ENCODE measurements at places on chromosomes 4 and X.
A peak's percentile ranks its signal among the peaks of the same experiment; 100 is the strongest.

DNA sequence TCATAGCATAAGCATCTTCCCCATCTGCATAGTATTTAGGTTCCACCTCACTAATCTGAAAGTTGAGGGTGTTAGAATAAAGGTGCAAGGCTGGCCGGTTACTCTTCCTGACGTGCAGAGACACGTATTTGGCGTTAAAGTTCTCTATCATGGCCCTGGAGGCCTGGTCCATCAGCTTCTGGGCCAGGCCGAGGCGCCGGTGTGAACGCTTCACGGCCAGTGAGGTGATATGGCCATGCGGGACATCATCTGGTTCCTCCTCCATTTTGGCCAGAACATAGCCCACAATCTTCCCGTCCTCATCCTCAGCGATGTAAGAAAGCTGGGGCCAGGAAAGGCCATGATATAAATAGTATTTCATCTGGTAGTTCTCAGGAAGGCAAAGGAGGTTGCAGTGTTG lies 425 bp downstream of the NAA11 start:
- DNase-seq: no peak

DNA sequence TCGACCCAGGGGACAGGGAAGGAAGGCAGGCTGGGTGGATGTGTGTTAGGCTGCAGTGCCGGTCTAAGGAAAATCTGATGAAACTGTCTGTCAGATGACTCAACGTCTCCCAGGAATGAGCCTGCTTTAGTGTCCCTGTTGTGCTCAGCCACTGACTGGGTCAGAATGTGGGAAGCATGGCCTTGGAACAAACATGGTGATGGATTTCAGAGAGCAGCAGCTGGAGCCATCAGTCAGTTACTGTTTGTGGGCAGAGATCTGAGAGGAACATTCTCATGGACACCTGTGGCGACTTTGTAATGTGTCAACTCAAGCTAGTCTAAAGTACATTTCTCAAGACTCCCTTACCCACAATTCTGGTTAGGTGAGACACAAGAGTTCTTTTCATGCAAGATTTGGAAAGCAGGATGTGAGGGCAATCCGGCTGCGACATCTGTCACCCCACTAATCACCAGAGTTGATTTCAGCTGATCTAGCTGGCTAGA lies 63.2 kb downstream of the ANAPC10 start:
- DNase-seq: peak; percentile 49

GRCh38 chrX:155027509-155028066 lies 944 bp downstream of the FUNDC2 start:
- DNase-seq: peak; percentile 33

GRCh38 chr4:153528705-153529485 lies 62.7 kb downstream of the TMEM131L start:
- DNase-seq: no peak

DNA sequence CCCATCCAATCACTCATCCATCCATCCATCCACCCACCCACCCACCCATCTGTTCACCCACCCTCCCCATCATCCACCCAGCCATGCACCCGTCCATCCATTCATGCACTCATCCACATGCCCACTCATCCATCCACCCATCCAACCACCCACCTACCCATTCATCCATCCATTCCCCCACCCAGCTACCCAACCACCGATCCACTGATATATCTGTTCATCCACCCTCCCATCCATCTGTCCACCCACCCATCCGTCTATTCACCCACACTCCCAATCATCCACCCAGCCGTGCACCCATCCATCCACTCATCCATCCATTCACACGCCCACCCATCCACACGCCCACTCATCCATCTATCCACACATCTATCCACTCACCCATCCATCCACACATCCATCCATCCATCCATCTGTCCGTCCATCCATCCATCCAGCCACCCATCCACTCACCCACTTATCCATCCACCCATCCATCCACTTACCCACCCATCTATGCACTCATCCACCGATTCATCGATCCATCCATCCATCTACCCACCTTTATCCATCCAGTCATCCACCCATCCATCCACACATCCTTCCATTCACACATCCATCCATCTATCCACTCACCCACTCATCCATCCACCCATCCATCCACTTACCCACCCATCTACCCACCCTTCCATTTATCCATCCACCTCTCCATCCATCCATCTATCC lies 28.4 kb downstream of the ASMTL start:
- no peak for DNase-seq

DNA sequence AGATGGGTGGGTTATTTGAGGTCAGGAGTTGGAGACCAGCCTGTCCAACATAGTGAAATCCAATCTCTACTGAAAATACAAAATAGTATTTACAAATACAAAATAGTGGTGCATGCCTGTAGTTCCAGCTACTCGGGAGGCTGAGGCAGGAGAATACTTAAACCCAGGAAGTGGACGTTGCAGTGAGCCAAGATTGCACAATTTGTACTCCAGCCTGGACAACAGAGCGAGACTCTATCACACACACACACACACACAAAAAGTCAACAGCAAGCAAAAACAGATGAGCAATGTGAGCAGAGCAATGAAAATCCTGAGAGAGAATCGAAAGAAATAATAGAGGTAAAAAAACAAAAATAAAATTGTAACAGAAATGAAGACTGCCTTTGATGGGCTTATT lies 168.8 kb downstream of the PCDH18 start:
- DNase-seq: no peak

DNA sequence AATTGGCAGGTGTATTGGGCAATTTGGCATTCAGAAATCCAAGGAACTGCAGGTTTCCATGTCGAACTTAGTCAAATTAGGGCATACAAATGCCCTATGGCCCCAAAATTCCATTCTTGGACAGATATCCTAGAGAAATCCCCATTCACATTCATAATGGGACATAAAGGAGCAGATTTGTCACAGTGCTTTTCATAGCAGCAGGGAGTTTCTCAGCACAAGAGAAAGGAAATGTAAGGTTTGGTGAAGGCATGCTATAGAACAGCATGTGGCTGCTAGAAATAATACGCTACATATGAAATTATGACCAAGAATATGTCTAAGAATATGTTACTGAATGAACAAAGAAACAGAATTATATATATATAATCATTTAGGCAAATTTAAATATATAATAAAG lies 437.5 kb upstream of the BOD1L1 start:
- DNase-seq: no peak

- DNase-seq: no peak
Observed at GRCh38 chrX:109535578-109535977, 1.1 kb upstream of the NXT2 start.

DNA sequence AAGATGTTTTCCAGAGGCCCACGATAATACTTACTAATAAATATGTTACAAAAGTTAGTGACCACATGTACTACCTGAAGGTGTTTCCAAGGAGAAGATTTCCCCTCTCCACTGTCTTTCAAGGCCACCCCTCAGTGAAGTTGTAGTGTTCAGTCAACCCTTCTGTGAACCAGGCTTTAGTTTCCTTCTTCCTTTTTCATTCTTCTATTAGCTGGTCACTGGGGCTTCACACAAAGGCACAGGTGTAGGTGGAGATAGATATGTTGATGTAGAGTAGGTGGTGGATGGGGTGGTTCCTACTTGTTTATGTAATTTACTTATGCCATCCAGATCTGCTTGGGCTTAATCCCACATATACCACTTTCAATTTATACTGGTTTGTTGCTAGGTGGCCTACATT lies 43.3 kb upstream of the ADAM29 start:
- no peak for DNase-seq

- DNase-seq: no peak
Observed at GRCh38 chr4:138039010-138039409, 203.1 kb downstream of the SLC7A11 start.

DNA sequence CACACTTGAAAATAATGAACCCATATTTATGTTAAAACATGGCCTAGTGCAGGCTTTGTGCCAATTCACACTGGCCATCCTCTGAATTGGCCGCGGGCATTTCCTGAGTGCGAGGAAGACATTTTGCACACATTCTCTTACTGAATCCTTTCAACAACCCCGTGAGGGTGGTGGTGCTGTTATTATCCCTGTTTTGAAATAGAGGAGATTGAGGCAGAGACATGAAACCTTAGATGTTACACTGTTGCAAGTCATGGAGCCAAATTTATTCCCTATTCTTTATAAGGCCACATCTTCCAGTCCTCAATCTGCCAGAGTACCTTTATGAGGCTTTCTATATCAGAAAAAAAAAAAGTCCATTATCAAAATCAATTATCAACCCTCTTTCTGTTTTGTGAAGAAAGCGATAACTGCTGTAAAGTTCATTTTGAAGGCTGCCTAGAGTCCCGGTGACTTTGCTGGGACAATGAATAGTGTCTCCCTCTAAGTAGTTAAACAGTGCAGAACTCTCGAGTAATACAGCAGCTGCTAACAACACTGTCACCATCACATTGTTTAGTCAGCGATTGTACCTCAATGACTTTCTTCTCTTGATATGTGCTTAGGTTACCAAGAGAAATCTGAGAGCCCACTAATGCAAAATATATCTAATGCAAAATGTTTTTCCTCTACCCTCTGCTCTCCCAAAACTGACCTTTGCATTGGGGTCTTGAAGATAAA lies 242.3 kb upstream of the PPARGC1A start:
- DNase-seq: no peak

DNA sequence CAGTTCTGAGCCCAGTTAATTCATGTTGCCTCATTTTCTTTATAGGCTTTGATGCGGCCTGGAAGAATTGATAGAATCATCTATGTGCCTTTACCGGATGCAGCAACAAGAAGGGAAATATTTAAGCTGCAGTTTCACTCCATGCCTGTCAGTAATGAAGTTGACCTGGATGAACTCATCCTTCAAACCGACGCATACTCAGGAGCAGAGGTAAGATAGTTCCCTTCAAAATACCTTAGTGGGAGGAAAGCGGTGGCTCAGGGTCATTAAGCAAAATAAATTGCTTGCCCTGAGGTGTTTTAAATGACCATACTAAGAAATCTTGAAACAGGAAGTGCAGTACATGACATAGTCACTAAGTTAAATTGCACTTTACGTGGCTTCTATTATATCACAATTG lies 140.6 kb upstream of the SPRY1 start:
- no peak for DNase-seq

DNA sequence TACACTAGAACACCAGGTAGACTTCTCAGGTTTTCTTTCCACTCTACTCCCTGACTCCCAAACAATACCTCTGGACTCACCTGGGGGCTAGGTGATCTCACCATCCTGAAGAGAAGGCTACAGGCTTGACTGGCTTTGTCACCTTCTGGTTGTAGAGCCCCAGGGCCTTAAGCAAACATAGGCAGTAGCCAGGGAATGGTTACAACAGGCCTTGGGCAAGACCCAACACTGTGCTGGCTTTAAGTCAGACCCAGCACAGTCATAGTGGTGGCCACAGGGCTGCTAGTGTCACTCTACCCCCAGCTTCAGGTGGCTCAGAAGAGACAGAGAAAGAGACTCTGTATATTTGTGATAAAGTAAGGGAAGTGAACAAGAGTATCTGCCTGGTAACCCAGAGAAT lies 118.1 kb upstream of the EMCN start:
- DNase-seq: no peak

DNA sequence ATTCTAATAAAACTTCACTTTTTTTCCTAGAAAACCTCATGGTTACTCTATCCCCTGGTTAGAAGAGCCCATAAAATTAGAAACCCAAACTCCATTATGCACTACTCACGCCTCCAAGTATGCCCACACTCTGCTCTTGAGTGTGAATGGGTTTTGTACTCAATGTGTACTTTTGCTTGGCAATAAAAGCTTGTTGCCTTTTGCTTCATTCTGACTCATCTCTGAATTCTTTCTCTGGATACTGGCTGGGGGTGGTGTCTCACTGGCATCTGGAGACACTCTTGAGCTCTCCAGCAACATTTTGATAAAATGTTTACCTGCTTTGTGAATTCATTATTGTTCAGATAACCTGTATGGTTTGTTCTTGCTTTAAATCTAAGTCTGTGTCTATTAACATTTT lies 963.3 kb downstream of the TRAM1L1 start:
- no peak for DNase-seq

DNA sequence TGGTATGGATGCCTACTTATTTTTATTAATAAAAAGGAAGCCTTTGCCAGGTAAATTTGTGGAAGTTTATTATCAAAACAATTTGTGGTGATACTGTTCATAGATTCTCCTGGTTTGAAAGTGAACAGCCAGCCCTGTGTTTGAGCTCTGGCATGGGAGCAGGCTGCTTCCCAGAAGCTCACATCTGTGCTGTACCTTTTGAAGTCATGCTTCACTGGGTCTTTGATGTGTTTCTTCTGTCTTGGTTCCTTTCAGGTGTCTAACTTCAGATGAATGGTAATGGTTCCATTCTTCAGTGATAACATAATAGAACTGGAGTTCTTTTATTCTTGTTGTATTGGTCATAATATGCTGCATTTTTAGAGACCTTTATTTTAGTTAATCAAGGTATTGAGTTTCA lies 85.5 kb downstream of the BMPR1B start:
- no peak for DNase-seq

DNA sequence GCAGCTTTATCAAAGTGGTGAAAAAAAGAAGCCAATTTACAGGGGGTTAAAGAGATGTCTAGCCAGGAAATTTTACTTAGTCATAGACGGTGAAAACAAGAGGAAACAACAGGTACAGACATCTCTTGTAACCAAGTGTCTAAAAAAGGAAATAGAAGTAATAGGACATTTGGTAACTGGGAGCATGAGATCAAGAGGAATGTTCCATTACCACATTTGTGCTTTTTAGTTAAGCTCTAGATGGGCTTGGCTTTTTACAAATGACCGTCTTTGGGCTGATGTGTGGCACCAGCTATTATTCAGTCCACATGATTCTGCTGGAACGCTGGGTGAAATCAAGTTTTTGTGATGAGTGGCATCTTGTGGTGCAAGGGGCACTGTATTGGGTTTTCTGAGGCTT lies 179.5 kb downstream of the SMIM20 start:
- DNase-seq: no peak

DNA sequence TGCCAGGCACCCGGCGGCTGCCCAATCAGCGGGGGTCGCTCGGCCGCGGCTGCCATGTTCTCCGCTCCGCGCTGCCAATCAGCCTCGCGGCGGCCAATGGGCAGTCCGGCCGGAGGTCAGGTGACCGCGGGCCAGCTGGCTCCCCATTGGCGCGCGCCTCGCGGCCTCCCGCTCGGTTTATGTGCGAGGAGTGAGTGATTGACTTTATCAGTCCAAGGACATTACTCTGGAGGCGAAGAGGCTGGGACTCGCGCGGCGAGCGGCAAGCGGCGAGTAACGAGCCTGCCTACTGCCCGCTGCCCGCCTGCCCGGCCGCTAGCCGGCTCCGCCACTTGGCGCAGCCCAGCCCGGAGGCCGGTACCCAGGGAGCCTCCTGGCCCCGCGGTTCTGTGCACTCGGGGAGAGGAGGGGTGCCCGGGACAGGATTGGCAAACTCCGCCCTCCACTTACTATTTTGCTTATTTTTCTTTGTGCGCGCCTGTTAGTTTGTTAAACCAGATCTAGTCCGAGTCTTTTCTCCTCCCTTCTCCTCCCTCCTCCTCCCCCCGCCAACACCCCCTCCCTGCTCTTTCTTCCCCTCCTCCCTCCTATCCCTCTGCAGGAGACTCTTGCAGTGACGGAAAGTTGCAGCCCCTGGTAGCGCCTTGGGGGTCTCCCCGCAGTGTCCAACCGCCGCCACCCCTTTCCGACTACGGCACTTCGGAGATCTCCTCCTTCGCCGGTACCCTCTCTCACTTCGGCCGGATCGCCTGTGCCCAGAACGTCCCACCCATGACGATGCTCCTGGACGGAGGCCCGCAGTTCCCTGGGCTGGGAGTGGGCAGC lies at the start of gene ZIC3:
Gene ZIC3 (plus strand): TSS at position 207 of the 825 bp plus-strand sequence. CDS start 565 bp downstream, at position 772.
- DNase-seq: peak; percentile 75

GRCh38 chr4:167838686-167839085 lies 253.7 kb upstream of the ANXA10 start:
- DNase-seq: no peak

Data from femur (tissue), 1 donor.